Kidney (tissue), 22 donors: ENCODE measurements at places on chromosomes 4 and X. TPM values are rescaled to one million over a fixed set of nuclear protein-coding genes. Genes with fewer than 3 reads are reported as not detected.

DNA sequence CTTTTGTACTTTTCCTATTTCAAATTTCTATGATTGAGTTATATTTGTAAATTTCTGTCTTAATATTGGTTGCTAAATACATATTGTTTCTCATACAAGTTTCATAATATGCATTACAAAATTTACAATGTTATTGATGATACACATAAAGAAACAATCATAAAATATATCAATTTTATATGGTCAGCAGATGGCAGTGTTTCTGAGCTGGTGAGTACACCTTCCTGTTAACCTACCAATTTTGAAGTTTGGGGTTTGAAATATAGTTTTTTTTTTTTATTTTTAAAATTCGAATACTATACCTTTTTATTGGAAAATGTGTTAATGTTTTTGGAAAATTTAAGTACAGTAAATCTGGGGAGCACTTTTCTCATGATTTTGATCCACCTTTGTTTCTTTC lies 1953.1 kb upstream of the ADGRL3 start:
- no peak for DNase-seq
- H3K36me3 ChIP-seq = no peaks in the 10 kb centered on the region
- no peak overlapping the region for H3K27ac ChIP-seq
- H3K4me3 ChIP-seq = no peak overlapping the region
- no peaks in the 10 kb centered on the region for H3K27me3 ChIP-seq

Gene TMSB15A
- not detected for total RNA-seq

Gene USP17L25
- not detected for total RNA-seq

DNA sequence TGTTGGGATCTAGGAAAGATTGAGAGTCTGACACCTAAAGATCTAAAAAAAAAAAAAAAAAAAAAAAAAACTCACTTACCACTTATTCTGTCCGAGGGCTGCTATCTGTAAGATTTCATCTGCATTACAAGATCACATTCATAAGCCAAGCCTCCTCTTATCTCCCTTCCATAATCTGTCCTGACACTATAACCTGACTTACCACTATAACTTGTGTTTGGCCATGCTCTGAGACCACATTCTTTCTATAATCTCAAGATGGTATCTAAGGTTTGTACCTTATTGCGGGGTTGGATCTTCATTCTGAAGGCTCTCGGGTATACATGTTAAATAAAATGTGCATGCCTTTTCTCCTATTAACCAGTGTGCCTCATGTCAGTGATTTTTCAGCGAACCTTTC lies 144.4 kb downstream of the MAGEB17 start:
- no peaks in the 10 kb centered on the region for H3K36me3 ChIP-seq
- H3K27me3 ChIP-seq = peaks cover 5% of the 10 kb centered on the region
- no peak overlapping the region for H3K4me3 ChIP-seq
- H3K27ac ChIP-seq = no peak overlapping the region
- H3K4me1 ChIP-seq = no peaks in the 10 kb centered on the region

- H3K27me3 ChIP-seq = no peaks in the 10 kb centered on the region
- H3K4me1 ChIP-seq = no peaks in the 10 kb centered on the region
- no peak for DNase-seq
- no peak overlapping the region for H3K4me3 ChIP-seq
- H3K36me3 ChIP-seq = no peaks in the 10 kb centered on the region
Measured at GRCh38 chr4:99668472-99668871, 10.8 kb upstream of the C4orf54 start.

Gene LINC00632
- total RNA-seq = 45.9 TPM

DNA sequence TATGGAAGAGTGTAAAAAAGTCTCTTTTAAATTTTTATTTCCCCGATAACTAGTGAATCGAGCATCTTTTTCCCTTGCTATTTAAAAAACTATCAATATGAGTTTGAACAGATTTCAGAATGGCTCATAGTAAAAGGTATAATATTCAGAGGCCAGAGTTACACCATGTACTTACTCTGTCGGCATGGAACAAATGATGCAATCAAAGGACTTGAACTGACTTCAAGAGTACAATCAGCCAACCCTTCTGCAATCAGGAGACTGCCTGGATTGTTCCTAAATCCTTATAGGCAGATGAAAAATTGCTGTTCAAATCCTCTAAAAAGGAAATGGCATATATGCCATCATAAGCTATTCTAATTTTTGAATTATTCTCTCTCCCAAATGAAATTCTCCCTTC lies 273.3 kb downstream of the SH2D1A start:
- H3K4me1 ChIP-seq = no peaks in the 10 kb centered on the region
- H3K36me3 ChIP-seq = no peaks in the 10 kb centered on the region
- DNase-seq = no peak
- H3K27ac ChIP-seq = no peak overlapping the region
- H3K27me3 ChIP-seq = no peaks in the 10 kb centered on the region

Gene PLS3
- total RNA-seq = 110 TPM

DNA sequence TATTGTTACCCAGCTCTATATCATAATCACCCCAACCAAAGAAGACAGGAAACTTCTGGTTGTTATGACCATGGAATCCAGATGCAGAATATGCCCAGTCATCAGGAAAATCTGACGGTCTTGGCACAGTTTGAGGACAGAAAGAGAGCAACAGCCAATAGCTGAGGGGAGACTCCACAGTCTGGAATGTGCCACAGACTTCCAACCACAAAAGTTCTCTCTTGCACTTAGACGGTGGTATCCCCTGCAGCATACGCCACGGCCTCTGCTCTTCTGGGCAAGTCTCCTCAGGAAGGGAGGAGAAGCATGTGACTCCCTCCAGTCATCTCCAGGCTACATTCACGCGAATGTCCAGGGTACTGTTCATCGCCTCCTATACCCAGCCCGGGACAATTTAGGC lies 18.4 kb downstream of the ZNF827 start:
- H3K27ac ChIP-seq = peak overlapping the region; percentile 7
- no peak for DNase-seq
- no peaks in the 10 kb centered on the region for H3K4me1 ChIP-seq
- H3K4me3 ChIP-seq = no peak overlapping the region
- H3K27me3 ChIP-seq = no peaks in the 10 kb centered on the region
- no peaks in the 10 kb centered on the region for H3K36me3 ChIP-seq

Gene GLOD5
- total RNA-seq = 0.94 TPM

- H3K4me3 ChIP-seq = no peak overlapping the region
- H3K36me3 ChIP-seq = no peaks in the 10 kb centered on the region
- no peaks in the 10 kb centered on the region for H3K4me1 ChIP-seq
- H3K27me3 ChIP-seq = no peaks in the 10 kb centered on the region
- DNase-seq = no peak
- no peak overlapping the region for H3K27ac ChIP-seq
Measured at GRCh38 chr4:181939199-181939945, 303.8 kb upstream of the TENM3 start.

DNA sequence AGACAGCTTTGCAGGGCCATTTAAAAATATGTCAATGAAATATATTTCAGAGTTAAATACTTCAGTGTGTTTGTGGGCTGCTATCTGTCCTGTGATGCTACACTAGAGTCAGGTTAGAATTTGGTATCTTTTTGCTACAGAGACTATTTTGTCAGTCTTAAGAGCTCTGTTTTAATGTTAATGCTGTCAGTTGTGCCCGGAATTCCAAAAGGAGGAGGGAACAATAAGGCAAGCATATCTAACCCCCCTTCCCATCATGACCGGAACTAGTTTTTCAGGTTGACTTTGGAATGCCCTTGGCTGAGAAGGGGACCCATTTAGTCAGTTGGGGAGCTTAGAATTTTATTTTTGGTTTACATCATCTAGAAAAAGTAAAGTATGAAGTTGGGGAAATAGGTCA lies 34.9 kb upstream of the SLC25A4 start:
- H3K4me3 ChIP-seq = no peak overlapping the region
- no peak for DNase-seq
- no peaks in the 10 kb centered on the region for H3K36me3 ChIP-seq

DNA sequence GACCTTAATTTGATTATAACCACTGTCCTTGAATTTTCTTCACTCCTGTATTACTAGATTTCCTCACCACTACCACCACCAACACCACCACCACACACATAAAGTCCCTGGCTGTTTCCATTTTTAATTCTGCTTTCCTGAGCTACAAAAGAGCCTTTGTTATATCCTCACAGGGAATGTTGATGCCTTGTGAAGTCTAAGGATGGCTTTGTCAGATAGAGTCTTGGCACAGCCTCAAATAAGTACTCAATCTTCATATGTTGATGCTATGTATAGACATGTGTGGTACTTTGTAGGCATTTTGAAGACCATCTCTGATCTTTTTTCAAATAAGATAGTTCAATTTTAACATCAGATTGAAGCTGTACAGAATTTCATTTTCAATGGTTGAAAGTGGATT lies 1016.7 kb upstream of the LCORL start:
- DNase-seq = no peak
- no peaks in the 10 kb centered on the region for H3K27me3 ChIP-seq
- H3K27ac ChIP-seq = no peak overlapping the region

DNA sequence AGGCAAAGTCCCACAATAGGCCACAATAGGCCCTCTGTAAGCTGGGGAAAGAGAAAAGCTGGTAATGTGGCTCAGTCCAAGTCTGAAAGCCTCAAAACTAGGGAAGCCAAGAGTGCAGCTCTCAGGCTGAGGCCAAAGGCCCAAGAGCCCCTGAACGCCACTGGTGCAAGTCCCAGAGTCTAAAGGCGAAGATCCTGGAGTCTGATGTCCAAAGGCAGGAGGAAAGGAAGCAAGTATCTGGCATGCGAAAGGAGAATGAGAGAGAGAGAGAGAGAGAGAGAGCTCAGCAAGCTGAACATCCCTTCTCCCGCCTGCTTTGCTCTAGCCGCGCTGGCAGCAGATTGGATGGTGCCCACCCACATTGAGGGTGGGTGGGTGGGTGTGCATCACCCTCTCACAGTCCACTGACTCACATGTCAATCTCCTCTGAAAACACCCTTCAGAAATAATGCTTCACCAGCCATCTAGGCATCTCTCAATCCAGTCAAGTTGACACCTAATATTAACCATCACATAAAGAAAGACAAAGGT lies 30.9 kb upstream of the ELF2 start:
- no peaks in the 10 kb centered on the region for H3K4me1 ChIP-seq
- no peaks in the 10 kb centered on the region for H3K36me3 ChIP-seq
- no peaks in the 10 kb centered on the region for H3K27me3 ChIP-seq
- no peak for DNase-seq

- H3K27ac ChIP-seq = no peak overlapping the region
- DNase-seq = no peak
- H3K27me3 ChIP-seq = no peaks in the 10 kb centered on the region
- H3K4me3 ChIP-seq = no peak overlapping the region
- no peaks in the 10 kb centered on the region for H3K36me3 ChIP-seq
Measured at GRCh38 chrX:10533696-10534365, 86.6 kb downstream of the MID1 start.

DNA sequence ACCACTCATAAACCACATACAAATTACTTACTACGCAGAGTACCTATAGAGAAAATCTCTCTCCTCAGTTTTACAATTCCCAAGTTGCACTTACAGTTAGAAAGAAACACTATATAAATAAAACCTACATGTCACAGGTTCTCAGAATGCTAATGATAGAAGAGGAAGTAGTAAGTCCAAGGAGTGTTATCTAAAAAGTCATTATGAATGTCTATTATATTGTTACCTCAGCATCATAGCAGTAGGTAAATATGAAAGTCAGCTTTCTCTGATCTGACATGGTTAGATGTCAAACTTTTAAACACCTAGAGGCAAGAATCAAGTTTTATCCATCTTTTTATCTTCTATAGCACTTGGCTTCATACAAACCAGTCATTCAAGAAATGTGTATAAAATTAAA lies 163.2 kb upstream of the FAM241A start:
- no peak for DNase-seq
- H3K27ac ChIP-seq = no peak overlapping the region
- no peak overlapping the region for H3K4me3 ChIP-seq

DNA sequence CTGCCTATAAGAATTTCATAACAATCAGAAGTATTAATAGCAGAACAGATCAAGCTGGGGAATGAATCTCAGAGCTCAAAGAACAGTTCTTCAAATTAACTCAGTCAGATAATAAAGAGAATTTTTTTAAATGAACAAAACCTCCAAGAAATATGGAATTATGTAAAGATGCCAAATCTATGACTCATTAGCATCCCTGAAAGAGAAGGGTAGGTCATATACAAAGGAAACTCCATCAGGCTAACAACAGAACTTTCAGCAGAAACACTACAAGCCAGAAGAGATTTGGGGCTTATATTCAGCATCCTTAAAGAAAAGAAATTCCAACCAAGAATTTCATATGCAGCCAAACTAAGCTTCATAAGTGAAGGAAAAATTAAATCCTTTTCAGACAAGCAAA lies 28.6 kb downstream of the CBR4 start:
- no peak for DNase-seq
- H3K27me3 ChIP-seq = no peaks in the 10 kb centered on the region
- peaks cover 5% of the 10 kb centered on the region for H3K36me3 ChIP-seq

GRCh38 chrX:146238173-146238572 lies 420.5 kb downstream of the SLITRK2 start:
- DNase-seq = no peak
- no peaks in the 10 kb centered on the region for H3K36me3 ChIP-seq
- no peak overlapping the region for H3K27ac ChIP-seq

Gene HPGDS
- total RNA-seq = 7.4 TPM

DNA sequence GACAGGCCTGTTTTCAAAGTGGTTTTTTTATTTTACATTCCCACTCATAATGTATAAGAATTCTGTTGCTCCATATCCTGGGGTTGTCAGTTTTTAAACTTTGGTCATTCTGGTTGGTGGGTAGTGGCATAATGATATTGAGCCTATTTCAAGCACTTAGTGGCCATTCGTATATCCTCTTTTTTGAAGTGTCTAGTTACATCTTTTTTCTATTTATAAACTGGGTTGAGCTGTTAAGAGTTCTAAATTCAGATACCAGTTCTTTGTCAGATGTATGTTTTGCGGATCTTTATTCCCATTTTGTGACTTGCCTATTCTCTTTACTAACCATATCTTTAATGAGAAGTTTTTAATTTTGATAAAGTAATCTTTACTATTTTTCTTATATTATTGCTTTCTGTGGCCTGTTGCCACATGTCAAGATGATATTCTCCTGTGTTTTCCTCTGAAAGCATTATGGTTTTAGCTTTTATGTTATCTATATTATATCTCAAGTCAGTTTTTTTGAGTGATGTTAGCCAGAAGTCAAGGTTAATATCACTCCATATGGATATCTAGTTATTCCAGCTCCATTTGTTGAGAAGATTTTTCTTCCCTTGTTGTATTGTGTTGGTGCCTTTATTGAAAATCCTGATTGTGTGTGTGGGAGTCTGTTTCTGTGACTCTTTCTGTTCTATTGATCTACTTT lies 110.9 kb downstream of the FHIP1A start:
- H3K27me3 ChIP-seq = no peaks in the 10 kb centered on the region
- no peak for DNase-seq
- H3K4me3 ChIP-seq = no peak overlapping the region

DNA sequence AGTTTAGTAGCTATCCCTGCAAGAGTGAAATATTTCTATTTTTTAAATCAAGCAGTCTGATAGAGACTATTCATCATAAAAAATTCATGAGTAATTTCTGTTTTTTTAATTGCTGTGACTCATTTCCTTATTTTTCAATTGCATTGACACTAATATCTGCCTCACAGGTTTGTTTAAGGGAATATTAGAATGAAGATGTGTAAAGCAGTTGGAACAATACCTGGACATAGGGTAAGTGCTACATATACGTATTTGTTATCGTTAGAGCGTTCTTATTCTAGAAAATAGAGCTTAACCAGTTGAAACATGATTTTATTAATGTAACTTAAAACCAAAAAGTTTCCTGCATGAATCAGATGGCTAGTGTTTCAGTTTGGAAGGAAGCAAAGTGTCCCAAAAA lies 2211.3 kb downstream of the PCDH7 start:
- H3K27me3 ChIP-seq = no peaks in the 10 kb centered on the region
- H3K36me3 ChIP-seq = no peaks in the 10 kb centered on the region
- no peak overlapping the region for H3K27ac ChIP-seq
- DNase-seq = no peak
- no peaks in the 10 kb centered on the region for H3K4me1 ChIP-seq

Gene BMX
- 1.4 TPM for total RNA-seq

- no peak overlapping the region for H3K4me3 ChIP-seq
- peak; percentile 79 for DNase-seq
- no peaks in the 10 kb centered on the region for H3K27me3 ChIP-seq
- H3K36me3 ChIP-seq = no peaks in the 10 kb centered on the region
- H3K27ac ChIP-seq = no peak overlapping the region
Measured at GRCh38 chr4:2932951-2933565, 30.1 kb downstream of the NOP14 start.
